Hematopoietic multipotent progenitor cell treated with erythropoietin and hydrocortisone succinate and interleukin-3 and kit ligand, for 6 days (in vitro differentiated cells): ENCODE measurements at places on chromosomes 16 and 17.

DNA sequence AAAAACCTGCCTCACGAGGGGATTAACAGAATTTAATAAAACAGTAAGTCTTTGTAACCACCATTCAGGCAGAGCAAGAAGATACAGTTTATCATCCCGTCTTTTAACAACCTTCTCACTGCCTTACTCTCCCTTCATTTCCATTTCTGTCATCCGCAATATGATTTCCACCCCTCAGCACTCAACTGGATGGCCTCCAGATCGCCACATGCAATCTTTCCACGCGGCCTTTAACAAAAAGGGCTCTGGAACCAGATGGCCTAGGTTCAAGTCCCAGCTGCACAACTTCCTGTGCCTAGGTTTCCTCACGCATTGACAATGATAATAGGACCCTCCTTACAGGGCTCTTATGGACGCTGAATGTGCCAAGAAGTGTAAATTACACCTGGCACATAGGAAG is 103.6 kb downstream of the GAS7 start:
- DNase-seq: no peak

DNA sequence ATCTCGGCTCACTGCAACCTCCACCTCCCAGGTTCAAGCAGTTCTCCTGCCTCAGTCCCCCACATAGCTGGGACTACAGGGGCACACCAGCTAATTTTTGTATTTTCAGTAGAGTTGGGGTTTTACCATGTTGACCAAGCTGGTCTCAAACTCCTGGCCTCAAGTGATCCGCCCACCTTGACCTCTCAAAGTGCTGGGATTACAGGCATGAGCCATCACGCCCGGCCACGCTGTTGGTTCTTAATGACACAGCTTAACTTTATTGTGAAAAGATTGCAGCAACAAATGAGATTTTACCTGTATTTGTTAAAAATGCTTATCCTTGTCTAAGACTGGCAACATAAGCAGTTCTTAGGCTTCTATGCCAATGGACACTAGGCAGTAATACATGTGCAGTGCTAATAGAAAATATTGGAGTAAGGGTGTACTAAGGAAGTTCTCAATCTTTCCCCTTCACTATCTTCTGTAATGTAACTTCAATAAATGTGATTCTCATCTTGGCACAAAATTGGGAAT is 2.9 kb downstream of the UBB start:
- no peak for DNase-seq

GRCh38 chr17:76630151-76630550 is 13.4 kb downstream of the ST6GALNAC1 start:
- DNase-seq: no peak

DNA sequence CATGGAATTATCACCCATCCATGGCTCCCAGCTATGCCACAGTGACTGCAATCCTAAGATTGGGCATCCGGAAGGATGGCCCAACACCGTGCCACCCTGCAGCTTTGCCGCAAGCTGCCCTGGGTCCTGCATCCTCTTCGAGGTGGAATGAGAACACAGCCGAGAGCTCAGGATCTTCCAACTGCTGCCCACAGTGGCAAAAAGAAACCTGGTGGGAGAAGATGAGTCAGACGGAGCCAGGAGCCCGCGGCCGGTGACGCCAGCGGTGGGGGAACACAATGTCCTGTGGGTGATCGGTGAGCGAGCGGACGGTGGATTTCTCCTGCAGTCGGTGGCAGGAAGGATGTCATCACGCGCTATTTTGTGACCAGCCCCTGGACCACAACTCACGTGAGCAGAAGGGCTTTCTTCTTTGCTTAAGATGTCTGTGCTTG is 20.1 kb downstream of the CD7 start:
- DNase-seq: peak; percentile 77

DNA sequence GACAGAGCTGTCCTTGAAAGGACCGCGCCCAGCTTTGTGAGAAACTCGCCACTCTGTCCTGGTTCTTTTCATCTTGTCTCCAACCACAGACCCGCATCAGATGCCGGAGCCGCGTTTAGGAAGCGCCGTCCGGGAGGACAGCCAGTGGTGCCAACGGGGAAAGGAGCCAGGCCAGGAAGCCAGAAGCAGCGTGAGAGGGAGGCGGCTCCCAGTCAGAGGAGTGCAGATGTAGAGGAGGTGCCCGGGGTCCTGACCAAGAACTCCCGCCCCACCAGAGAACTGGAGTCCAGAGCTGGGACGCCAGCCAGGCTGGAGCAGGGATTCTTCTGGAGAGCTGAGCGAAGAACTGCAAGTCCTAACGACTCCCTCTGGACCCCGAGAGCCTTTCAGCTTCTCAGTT is 49.3 kb upstream of the TNRC6C start:
- DNase-seq: no peak

GRCh38 chr17:73313526-73314127 is 1.8 kb upstream of the CDC42EP4 start:
- no peak for DNase-seq

GRCh38 chr17:31320791-31321190 is 631 bp downstream of the EVI2A start:
- peak; percentile 29 for DNase-seq

- no peak for DNase-seq
Measured at GRCh38 chr16:57852189-57852588, 49.9 kb upstream of the KIFC3 start.

DNA sequence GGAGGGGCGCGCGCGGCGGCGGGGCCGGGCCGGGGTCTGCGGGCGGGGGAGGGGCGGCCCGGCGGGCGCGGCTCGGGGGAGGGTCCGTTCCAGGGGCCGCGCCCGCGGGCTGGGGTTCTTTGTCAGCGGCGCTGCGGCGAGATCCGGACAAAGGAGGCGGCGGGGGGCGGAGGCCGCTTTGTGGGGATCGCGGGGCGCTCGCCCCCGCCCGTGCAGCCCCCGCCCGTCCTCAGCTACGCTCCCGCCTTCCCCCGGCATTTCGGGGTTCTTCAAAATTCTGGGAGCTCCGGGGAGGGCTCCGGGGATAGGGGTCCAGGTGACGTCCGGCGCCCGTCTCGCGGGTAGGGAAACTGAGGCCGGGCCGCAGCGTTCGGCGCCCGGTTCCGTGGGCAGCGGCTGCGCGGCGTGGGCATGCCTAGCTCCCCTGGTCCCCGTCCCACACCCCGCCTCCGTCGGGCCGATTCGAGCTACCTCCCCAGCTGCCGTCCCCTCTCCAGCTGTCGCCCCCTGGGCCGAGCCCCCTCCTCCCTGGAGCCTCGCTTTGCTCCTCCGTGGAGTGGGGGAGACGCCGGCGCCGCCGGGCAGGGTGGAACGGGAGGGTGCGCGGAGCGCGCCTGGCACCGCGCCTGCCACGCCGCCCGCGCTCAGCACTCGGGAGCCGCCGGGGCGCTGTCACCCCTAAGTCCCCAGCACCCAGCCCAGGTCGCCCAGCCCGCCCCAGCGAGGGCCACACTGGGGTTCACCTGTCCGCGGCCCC is 546 bp downstream of the SNN start:
- no peak for DNase-seq

DNA sequence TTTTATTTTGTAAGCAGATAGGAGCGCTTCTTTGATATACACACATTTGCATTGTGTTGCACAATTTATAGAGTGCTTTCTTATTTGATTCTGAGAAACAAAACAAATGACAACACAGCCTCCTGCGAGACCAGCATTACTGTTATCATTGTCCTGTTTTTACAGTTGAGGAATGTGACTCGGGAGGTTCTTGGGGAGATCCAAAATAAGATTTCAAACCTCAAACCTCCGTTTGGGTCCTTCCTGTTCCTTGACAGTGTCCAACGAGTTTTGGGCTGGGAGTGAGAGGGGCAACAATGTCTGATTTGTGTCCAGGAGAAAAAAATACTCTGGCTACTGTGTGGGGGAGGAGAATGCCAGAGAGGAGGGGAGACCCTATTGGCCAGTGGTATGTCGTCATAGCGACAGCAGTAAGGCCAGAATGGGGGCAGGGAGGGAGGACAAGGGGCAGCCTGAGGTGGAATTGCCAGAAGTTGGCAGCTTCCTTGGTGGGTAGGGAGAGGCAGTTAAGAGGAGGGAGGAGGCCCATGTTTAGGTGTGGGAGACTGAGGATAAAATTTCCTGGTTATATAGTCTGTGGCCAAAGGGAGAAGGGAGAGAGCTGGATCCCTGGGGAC is 45.5 kb downstream of the TMEM132E start:
- DNase-seq: no peak

- no peak for DNase-seq
Measured at GRCh38 chr16:263182-263774, 12.5 kb downstream of the RGS11 start.

DNA sequence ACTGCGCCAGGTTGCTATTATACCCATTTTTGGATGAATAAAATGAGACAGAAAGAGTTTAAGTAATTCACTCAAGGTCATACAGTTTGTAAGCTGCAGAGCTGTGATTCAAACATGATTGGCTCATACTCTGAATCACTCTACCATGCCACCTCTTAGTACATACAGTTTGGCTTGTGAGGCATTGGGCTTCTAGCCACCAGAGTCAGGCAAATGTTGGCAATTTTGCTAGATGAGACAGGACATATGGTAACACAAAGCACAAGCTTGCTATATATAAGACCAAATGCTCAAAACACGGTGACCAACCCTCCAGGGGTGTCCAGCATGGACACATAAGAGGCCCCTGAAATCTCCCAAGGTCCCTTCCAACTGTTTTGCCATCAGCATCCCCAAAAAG is 236.0 kb upstream of the IRX5 start:
- DNase-seq: no peak

DNA sequence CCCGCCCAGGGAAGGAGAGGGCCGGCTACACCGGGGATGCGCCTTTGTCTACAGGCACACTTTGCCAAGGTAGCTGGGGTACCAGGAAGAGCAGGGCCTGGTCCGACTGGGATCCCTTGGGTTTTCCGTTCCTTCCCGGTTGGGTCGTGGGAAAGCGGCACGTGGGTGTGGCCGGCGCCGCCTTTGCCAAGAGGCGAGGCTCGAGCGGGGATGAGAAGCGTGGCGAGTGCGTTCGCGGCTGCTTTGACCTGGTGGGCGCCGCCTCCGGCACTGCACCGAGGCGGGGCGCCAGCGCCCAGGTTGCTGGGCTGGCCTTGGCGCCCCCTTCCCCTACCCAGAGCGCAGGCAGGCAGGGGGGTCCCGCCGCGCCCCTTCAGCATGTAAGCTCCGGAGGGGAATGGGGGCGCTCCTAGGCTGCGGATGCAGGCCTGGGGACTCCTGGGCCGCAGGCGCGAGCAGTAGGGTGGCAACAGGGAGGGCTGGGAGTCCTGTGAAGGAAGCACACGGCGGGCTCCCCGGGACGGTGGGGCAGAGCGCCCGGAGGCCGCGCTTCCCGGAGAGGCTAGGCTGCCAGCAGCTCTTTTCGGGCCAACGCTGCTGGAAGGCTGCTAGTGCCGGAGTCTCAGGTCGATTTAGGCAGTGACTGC is 2.0 kb downstream of the HAS3 start:
- DNase-seq: peak; percentile 36

DNA sequence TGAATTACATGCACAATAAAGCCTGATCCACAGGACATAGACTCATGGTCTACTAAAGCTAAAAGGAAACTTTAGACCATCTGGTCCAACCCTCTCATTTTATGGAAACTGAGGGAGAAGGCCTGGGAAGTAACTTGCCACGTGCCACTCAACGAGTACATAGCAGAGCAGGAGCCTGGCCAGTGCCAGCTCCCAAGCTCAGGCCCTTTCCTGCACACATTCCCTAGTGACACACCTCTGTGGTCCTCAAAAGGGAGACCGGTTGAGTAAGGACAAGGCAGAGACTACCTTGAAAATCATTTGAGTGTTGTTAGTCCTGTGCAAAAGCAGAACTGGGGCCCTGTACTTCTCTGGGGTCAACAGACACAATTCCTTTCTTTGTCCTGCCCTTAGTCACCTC is 2.8 kb downstream of the CCL4L2 start:
- no peak for DNase-seq

- DNase-seq: no peak
Measured at GRCh38 chr16:64225036-64225435, 896.8 kb downstream of the CDH11 start.

DNA sequence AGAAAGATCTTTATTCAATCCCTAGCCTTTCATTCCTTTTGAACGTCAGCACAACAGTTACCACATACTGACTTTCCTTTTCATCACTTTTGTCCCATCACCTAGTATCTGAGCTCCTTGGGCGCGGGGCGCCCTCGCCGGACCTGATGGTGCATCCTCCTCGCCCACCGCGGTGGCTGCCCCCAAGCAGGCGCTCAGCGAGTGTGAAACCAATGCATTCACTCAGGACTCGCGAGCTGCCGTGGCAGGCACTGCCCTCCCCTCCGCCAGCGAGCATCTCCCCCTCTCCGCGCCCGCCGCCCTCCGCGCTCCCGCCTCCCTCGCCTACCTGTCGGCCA is 756 bp downstream of the KLHL11 start:
- no peak for DNase-seq

GRCh38 chr16:84294531-84295142 is at the start of gene WFDC1:
Gene WFDC1 (plus strand): TSS chr16:84294878. CDS start chr16:84294972, 94 bp downstream.
- DNase-seq: peak; percentile 32

DNA sequence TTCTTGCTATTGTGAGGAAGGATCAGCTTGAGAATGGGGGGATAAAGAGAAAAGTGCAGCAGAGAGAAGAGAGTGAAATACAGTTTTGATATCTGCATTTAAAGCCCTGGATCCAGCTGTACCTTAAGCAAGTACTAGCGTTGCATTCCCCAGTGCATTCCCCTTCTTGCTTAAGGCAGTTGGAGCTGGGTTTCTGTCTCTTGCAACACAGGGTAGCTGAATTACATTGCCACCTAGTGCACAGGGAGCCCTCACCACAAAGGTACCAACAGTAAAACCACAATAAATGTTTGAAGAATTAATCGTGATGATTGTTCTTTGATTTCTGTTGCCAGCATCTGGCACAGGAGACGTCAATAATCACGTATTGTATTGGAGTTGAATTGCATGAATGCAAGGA is 588.7 kb downstream of the RBFOX1 start:
- no peak for DNase-seq

DNA sequence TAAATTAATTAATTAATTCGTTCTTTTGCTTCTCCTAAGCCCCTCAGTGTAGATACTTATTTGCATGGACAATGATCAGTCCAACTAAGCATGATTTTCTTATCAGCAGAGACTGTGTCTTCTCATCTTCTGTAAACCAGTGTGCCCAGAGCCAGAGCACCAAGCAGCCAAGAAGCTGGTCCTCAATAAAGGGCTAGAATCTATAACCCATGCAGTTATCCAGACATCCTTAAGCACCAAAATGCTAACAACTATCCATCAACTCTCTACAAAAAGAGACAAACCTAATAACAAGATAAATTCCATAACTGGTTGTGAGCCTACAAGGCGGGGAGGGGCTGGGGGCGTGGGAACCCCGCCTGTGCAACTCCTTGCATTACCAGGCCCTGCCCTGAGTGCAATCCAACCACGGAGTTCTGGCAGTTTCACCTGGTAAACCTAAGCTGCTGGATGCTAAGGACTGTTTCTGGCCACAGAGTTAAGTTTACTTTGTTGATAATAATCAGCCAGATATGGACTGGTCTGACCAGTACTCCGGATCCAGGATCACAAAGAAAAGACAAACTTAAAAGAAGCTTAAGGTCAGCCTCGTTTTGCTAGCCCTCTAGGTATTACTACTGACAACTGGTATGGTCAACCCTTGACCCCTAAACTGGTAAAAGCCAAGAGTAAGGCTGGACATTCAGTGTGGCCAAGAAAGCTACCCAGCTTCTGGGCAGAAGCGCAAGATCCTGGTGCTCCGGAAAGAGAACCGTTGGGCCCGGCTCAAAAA is 51.5 kb downstream of the ZFHX3 start:
- DNase-seq: no peak

GRCh38 chr17:65799454-65799853 is 238.0 kb upstream of the AXIN2 start:
- DNase-seq: no peak

GRCh38 chr16:11133344-11133943 is 122.6 kb downstream of the SOCS1 start:
- DNase-seq: peak; percentile 36

- no peak for DNase-seq
Measured at GRCh38 chr17:20127360-20128035, 118.3 kb downstream of the SPECC1 start.

- no peak for DNase-seq
Measured at GRCh38 chr16:62968-63391, 9.4 kb downstream of the SNRNP25 start.
